ENCODE measurements at places on chromosomes 16 and 17. TPM values are rescaled to one million over a fixed set of nuclear protein-coding genes. Genes with fewer than 3 reads are reported as not detected.

Gene AIPL1
- total RNA-seq, result 0.46 TPM

Gene HLF
- total RNA-seq, result 0.30 TPM

Gene ABCA6
- not detected for total RNA-seq

- H3K4me3 ChIP-seq, result no peak overlapping the region
- no peak overlapping the region for H3K27ac ChIP-seq
- no peak for DNase-seq
- H3K4me1 ChIP-seq, result no peaks in the 10 kb centered on the region
Measured at GRCh38 chr17:48440669-48441068, 10.7 kb upstream of the SKAP1 start.

DNA sequence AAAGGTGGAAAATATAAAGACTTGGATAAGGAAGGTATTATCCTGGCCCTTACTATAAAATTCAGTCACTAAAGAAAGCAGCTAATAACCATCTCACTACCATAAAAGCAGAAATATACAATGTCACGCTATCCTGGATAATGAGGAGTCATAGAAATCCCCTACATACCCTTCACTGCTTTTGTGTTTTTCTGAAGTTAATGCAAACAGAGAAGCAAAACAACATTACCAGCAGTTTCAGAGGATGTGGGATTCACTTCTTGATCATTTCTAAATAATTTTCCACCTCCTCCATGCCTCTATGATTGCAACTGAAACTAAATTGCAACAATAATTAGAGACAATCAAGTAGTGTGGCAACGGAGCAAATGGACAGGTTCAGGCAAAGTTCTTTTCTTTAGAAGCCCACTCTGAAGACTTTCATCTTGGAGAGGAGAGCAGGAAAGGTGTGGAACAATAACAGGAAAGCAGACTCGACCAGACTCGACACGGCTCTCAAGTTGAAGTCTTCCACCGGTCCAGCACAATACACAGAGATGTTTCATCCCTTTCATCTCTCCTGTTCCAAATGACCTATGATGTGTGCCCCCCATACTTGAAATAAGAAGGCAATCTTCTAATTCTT, 10.2 kb downstream of the CYTH1 start:
- peak overlapping the region; percentile 55 for H3K27ac ChIP-seq
- H3K36me3 ChIP-seq, result no peaks in the 10 kb centered on the region
- H3K4me3 ChIP-seq, result no peak overlapping the region
- no peaks in the 10 kb centered on the region for H3K27me3 ChIP-seq

DNA sequence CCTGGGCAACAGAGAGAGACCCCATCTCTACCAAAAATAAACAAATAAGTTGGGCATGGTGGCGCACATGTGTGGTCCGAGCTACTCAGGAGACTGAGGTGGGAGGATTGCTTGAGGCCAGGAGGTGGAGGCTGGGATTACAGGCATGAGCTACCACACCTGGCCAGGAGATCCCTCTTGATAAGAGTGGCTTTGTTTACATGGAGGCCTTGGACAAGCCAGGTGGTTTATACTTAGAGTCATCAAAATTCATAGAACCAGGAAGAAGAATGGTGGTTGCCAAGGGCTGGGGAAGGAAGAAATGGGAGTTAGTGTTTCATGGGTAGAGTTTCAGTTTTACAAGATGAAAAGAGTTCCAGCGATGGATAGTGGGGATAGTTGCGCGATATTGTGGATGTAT, 8.8 kb upstream of the ZFP1 start:
- H3K27me3 ChIP-seq, result no peaks in the 10 kb centered on the region
- H3K4me1 ChIP-seq, result peaks cover 9% of the 10 kb centered on the region
- H3K4me3 ChIP-seq, result no peak overlapping the region
- no peaks in the 10 kb centered on the region for H3K36me3 ChIP-seq

GRCh38 chr17:80272366-80272765, 11.7 kb downstream of the RNF213 start:
- H3K27me3 ChIP-seq, result no peaks in the 10 kb centered on the region
- H3K4me3 ChIP-seq, result no peak overlapping the region
- peaks cover 12% of the 10 kb centered on the region for H3K4me1 ChIP-seq
- H3K36me3 ChIP-seq, result peaks cover 21% of the 10 kb centered on the region

GRCh38 chr17:82414548-82415281, 3.4 kb upstream of the HEXD start:
- peak overlapping the region; percentile 63 for H3K27ac ChIP-seq
- peaks cover 13% of the 10 kb centered on the region for H3K4me1 ChIP-seq
- DNase-seq, result peak; percentile 91
- peak overlapping the region; percentile 36 for H3K4me3 ChIP-seq
- H3K36me3 ChIP-seq, result peaks cover under 1% of the 10 kb centered on the region
- no peaks in the 10 kb centered on the region for H3K27me3 ChIP-seq

- DNase-seq, result no peak
- H3K4me1 ChIP-seq, result peaks cover 12% of the 10 kb centered on the region
- no peak overlapping the region for H3K27ac ChIP-seq
- peaks cover 6% of the 10 kb centered on the region for H3K27me3 ChIP-seq
- no peak overlapping the region for H3K4me3 ChIP-seq
- H3K36me3 ChIP-seq, result no peaks in the 10 kb centered on the region
Measured at GRCh38 chr16:89174877-89175276, 3.3 kb downstream of the CDH15 start.

- H3K4me3 ChIP-seq, result no peak overlapping the region
- no peak overlapping the region for H3K27ac ChIP-seq
- no peaks in the 10 kb centered on the region for H3K36me3 ChIP-seq
Measured at GRCh38 chr16:12162151-12162985, 185.8 kb downstream of the SNX29 start.

DNA sequence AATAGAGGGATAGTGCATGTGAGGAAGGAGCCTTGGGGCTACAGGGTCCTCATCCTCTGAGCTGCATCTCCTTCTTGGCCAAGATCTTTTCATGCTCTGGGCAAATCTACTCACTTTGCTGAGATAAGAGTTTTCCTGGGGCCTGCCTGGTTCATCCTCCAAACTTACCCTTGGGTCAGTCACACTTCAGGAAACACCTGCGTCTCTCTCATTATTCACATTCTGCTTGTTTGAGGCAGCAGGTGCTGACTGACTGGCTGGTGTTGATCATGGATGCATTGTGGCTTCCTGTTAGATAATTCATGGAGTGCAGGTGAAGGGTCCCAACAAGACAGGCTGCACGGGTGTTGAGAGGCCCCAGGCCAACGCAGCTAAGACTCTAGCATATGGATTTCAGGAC, 162.6 kb downstream of the SALL1 start:
- no peaks in the 10 kb centered on the region for H3K4me1 ChIP-seq
- no peaks in the 10 kb centered on the region for H3K36me3 ChIP-seq
- H3K4me3 ChIP-seq, result no peak overlapping the region
- DNase-seq, result no peak
- no peaks in the 10 kb centered on the region for H3K27me3 ChIP-seq
- H3K27ac ChIP-seq, result no peak overlapping the region

- no peaks in the 10 kb centered on the region for H3K36me3 ChIP-seq
- H3K27ac ChIP-seq, result no peak overlapping the region
- H3K27me3 ChIP-seq, result no peaks in the 10 kb centered on the region
- peaks cover 18% of the 10 kb centered on the region for H3K4me1 ChIP-seq
- no peak for DNase-seq
- H3K4me3 ChIP-seq, result no peak overlapping the region
Measured at GRCh38 chr16:55184052-55184451, 140.0 kb upstream of the IRX6 start.

DNA sequence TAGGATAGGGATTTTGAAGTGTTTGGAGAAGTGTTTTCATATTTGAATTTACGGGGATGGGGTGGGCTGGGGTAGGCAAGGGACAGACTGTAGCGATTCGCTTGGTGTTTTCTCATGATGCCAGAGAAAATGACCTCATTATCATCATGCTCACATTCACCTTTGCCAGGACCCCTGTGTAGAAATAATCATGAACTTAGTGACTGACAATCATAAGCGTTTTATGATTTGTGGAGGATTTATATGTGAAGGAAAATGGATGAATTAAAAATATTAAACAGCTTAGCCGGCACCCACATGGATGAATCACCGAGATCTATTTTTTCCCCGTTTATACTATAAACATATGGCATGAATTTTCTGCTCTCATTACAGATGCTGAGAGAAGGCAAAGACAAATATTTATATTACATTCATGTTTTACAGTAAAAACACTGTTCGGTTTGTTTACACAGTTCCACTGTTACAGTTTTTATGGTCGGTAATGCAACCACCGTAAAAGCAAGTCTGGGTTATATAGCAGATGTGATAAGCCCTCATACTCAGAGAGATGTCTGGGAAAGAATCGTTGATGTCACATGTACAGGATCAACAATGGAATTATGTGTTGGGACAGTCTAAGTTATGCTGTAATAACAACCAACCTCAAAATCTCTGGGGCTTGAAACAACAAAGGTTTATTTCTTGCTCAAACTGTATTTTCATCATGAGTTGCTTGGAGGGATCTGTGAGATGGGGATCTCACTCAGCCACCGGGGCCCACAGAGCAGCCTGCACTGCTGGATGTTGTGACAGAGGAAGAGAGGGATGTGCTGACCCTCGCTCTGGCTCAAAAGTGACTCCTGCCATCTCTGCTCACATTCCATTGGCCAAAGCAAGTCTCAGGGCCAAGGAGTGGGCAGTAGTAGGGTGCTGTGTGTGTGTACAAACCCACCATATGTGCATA, 85.1 kb downstream of the WWOX start:
- DNase-seq, result no peak
- H3K4me1 ChIP-seq, result no peaks in the 10 kb centered on the region
- no peak overlapping the region for H3K27ac ChIP-seq
- no peaks in the 10 kb centered on the region for H3K36me3 ChIP-seq

DNA sequence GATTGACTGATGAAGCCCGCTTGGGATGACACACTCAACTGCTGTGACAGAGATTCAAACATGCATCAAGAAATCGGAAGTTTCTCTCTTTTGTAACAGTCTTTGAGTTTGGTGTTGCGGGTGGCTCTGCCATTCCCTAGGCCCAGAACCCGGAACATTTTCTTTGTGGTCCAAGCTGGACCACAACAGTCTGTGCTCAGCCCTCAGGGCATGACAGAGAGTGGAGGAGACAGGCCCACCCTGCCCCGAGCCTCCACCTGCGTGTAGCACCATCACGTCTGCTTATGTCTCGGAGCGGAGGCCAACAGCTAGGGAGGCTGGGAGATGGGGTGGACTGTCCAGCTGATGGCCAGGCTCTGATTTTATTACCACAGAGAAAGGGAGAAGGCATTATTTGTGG, 64.5 kb downstream of the SHISA6 start:
- H3K4me1 ChIP-seq, result 0 out of 2 replicates have a peak, but pooled peaks cover 4% of the 10 kb centered on the region
- no peak overlapping the region for H3K27ac ChIP-seq
- H3K27me3 ChIP-seq, result peaks cover 14% of the 10 kb centered on the region
- no peak overlapping the region for H3K4me3 ChIP-seq
